Posterior vena cava (tissue), 2 donors: ENCODE measurements at places on chromosomes 5 and 9. TPM values are rescaled to one million over a fixed set of nuclear protein-coding genes. Genes with fewer than 3 reads are reported as not detected.

GRCh38 chr5:99000876-99001275, 72.1 kb upstream of the CHD1 start:
- no peak for DNase-seq

FAM200C gene
- 4.1 TPM for total RNA-seq

DNA sequence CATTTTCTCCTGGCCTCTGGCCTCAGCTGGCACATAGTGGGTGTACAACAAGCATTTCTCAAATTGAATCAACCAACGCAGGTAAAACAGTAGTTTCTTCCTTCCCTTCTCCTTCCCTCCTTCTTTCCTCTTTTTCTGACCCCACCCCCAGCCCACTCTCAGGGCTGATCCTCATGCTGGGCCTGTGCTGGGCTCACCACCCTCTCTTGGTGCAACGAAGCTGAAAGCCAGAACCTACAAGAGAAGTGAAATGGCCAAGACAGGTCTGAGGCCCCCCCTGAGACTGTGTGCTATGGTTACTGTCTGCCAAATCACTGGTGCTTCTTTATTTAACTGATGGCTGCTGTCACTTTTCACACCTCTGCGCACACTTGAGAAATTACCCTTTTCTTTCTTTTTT, 53.0 kb upstream of the BOD1 start:
- DNase-seq: no peak

- no peak for DNase-seq
Measured at GRCh38 chr5:176447591-176447977, 601 bp upstream of the FAF2 start.

DNA sequence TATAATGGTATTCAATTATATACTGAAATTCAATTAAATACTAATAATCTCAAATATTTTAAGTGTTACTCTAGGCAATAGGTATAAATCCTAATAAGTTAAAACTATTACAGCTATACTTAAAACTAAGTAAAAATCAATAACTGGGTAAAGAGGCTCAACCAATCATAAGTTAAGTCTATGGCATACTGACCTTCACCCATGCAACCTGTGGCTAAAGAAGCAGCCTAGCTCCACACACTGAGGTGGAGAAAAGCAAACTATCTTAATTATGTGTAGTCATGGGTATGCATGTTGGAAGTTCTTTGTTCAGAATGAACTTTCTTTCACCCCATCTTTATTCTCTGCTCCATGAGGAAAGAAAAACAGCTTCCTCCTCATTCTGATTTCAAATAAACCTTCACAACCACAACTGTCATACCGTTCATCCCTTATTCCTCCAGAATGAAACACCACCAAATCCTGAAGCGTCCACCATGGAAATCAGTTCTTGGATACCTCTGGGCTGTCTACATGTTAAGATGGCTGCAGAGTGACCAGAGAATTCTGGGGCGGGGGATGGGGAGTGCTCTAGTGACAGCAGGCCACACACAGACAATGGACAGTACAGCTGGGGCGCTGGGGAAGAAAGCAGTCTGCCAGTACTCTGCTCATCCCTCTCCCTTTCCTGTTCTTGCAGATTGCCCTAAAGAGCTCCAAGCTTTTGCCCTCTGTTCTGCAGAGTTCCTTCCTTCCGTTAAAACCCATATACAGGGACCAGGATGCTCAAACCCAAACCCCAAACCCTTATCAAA, 62.3 kb downstream of the RIGI start:
- DNase-seq: no peak

DNA sequence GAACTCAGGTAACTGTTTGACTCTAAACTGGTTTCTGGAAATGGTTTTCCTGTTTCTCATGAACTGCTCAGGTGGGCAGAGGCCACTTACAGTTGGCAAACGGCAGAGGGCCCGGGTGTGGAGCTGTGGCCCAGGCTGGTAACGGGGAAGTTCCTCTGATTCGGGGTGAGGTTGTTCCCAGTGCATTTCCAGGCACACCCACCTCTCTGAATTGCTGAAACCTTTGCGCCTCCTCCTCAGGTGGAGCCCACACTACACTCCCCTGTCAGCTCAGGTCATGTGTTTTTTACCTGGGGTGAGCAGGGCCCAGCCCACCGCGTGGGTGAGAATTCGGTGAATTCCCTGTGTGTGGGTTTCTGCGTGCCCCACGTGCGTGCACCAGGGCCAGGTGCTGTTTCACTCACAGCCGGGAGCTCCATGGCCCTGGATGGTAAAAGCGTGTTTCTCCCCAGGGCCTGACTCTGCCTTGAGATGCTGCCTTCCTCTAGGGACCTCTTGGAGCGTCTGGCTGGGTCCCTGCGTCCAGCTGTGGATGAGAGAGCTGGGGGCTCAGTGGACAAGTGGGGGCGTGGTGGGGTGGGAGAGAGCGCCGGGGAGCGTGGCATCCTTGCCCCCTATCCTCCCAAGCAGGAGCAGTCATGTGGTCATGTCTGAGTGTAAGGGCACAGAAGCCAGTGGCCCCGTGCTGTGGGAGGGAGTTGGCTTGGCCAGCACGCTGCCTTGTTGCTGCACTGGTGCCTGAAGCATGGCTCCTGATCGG, 33.5 kb upstream of the LPCAT1 start:
- no peak for DNase-seq

TMEFF1 gene
- 0.37 TPM for total RNA-seq

DNA sequence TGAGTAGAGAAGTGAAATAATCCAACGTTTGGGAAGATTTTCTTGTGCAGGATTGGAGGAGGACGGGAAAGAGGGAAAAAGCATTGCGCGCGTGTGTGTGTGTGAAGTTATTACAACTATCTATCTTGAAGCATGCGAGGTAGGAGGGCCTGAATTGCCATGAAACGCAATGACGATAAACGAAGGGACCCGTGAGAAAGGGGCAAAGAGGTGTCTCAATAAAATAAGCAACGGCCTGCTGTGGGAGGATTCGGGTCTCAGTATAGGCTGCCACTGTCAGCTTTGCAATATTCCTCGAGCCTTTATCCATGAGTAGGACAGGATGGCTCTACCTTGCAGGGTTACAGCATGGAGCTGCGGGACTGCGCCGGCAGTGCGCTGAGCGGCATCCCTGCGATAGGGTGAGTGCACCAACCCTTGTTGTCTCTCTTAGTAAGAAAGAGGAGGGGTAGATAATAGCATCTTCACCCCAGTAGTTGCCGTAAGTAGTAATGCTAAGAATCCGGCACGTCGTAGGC, 631 bp upstream of the RCL1 start:
- no peak for DNase-seq

DNA sequence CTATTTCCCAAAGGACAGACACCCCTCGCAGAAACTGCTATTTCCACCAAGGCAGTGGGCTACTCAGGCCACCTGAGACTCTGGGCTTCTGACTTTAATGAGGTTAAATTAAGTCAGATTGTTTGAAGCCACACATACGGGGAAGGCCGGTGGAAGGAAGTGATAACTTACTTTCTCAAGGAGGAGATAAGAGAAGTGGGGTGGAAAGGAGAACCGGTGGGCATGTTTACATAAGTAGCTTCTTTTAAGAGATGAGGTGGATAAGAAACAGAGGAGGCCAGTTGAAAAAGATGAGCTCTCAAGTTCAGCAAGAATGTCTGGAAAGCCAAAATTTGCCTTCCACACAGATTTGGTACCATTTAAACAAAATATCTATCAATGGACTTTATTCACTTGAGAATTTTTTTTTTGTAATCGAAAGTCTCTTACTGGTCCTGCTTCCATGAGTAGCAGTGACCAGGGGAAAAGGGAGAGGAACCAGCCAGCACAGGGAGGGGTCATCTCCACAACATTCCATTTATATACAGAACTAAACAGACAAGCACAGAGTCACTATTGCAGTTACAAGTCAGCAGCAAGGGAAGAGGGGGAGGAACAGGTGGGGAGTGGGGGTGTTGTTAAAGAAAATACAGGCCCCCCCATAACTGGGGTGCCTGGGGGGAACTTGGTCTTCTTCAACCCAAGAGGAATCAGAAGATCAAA, 20.0 kb downstream of the CCDC125 start:
- DNase-seq: no peak

AQP7 gene
- 4.6 TPM for total RNA-seq

DNA sequence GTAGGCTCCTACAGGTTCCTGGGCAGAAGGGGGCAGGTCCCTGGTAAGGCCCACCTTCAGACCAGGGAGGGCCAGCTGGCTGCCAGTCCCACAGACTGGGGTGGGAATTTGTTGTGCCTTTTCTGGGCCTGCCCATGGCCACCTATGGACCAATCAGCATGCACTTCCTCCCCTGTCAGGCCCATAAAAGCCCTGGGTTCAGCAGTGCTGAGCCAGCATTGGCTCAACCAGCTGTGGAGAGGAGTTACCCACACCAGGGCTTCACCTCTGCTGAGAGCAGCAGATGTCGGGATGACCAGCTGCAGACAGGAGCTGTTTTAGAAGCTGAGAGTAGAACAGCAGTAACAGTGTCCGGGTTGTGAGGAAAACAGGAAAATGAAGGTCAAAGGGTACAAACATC, 373.4 kb upstream of the ACO1 start:
- no peak for DNase-seq

DNA sequence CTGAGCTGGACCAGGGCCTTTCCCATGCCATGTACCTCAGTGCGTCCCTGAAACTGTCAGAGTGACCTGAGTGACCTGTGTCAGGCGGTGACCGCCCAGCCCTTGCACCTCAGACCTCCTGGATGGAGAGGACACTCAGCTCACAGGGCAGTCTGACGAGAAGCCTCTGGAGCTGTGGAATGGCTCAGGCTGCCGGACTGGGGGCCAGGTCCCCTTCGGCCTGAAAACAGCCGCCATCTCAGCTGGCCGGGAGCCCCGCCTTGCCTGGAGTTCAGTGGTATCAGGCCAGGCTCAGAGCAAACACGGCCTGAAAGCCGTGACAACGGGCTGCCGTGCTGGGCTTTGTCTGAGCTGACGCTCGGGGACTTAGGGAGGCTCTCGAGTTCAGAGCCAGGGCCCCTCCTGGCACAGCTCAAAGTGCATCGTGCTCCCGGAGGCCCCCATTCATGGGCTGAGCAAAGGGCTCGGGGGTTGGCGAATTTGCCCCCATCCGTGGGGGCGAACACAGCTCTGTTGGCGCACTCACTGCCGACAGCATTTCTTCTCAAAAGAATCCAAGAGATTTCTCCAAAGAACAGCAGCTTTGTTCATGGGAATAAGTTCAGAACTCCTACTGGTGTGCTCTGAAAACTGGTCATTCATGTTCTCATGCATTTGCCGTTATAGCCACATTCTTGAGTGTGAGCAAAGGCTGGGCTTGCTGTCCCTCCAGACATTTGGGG, 8.4 kb upstream of the SLC9A3 start:
- DNase-seq: peak; percentile 46

- no peak for DNase-seq
Measured at GRCh38 chr9:68500457-68501381, 40.0 kb downstream of the TMEM252 start.

DNA sequence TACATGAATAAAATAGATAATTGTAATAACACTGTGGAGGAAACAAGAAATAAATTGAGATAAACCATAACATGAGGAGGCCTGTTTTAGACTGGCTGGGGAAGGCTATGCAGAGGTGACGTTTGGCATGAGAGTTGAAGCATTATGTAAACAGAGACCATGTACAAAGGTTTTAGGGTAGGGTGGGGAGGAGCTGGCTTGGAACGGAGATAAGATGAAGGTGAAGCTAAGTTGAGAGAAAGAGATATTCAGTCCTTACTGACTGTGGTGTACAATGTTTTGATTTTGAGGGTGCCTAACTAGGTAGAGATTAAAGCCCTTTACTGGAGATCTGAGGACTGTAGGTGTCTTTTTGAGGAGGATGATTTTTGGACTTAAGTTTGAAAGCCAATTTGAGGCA, 17.8 kb downstream of the MAN2A1 start:
- DNase-seq: no peak

GRCh38 chr9:3035579-3036332, 191.9 kb upstream of the PUM3 start:
- no peak for DNase-seq

C5orf24 gene
- 58.7 TPM for total RNA-seq
